ENCODE measurements at places on chromosomes 1 and 21.

DNA sequence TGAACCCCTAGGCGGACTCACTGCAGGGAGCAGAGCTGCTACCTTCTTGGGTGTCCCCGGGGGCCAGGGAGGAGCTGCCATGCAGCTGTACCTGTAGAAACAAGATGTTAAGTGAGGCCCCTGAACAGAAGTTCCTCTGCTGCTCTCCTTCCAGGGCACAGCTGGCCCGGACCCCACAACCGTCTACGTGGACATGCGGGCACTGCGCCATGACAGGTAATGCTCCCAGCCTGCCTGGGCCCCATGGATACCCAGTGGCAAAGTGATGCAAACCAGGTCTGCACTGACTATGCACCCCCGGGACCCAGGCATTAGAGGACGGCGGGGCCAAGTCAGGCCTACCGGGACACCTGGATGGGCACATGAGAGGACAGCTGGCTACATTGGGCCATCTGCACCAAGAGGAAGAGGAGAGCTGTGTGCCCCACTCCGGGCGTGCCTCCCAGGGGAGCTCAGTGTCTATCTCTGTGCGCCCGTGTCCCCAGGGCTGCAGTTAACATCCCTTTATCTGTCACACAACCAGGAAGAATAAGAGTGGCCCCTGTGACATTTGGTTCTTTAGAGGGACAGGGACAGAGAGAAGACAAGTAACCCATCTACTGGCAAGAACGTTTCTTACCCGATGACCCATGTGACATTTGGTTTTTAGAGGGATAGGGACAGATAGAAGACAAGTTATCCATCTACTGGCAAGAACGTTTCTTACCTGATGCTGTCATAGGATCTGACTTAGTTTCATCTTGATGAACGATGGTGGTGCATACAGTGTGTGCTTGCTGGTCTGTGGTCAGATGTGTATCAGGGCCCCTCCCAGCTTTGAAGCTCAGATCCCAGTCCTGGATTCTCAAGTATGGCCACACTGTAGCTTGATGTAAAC is 44.1 kb downstream of the S100B start:
- no peak for DNase-seq

GRCh38 chr1:76939050-76939816 is 72.0 kb downstream of the ST6GALNAC5 start:
- no peak for DNase-seq

GRCh38 chr1:180268556-180269075 is 38.6 kb downstream of the LHX4 start:
- no peak for DNase-seq

- DNase-seq = no peak
These were observed 12.8 kb upstream of the TMEM200B start for GRCh38 chr1:29136391-29136915.

- DNase-seq = no peak
These were observed 23.1 kb upstream of the SMAP2 start for GRCh38 chr1:40350391-40350790.

GRCh38 chr21:45478115-45478801 is 64.0 kb downstream of the SLC19A1 start:
- DNase-seq = peak; percentile 51

DNA sequence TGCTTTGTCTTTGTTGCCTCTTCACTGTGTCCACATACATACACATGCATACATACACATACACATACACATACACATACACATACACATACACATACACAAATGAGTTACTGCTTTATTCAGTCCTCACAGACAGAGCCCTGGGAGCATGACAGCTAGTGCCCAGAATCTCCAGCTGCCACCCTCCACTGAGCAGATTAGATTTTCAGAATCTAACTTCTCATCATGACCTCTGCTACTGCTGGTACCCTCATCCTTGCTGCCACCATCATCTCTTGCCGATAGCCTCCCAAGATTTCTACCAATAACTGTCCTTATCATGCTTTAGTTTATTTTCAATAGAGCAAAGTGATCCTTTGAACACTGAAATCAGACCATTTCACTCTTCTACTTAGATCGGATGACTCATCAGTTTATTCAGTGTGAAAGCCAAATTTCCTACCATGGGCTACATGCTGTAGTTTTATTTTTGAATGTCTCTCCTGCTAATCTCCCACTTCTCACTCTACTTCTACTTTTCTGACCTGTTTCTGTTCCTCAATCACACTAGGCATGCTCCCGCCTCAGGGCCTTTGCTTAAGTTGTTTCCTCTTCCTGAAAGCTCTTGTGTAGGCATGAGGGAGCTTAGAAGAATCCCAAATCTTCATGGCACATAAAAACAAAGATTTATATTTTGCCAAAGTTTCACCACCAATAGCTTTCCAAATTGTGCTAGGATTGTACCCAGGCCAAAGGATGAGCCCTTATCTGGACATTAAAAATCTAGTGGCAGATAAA is 43.0 kb downstream of the ATP6V1G3 start:
- no peak for DNase-seq

- DNase-seq = peak; percentile 25
These were observed 725 bp downstream of the SLC25A33 start for GRCh38 chr1:9539829-9540550.

DNA sequence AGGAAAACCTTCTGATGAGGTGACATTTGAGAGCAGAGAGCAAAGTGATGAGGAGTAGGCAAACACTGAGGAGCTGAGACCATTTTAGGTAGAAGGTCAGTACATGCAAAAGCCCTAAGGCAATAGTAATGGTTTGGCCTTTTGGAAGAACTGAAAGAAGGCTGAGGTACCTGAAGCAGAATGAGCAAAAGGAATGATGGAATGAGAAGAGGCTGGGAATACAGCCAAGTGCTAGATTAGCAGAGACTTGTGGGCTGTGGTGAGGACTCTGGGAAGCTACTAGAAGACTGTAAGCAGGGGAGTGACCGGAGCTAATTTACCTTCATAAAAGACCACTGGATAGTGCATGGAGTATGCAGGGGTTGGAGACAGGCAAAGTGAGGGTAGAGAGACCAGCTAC is 77.9 kb downstream of the GFI1 start:
- no peak for DNase-seq

DNA sequence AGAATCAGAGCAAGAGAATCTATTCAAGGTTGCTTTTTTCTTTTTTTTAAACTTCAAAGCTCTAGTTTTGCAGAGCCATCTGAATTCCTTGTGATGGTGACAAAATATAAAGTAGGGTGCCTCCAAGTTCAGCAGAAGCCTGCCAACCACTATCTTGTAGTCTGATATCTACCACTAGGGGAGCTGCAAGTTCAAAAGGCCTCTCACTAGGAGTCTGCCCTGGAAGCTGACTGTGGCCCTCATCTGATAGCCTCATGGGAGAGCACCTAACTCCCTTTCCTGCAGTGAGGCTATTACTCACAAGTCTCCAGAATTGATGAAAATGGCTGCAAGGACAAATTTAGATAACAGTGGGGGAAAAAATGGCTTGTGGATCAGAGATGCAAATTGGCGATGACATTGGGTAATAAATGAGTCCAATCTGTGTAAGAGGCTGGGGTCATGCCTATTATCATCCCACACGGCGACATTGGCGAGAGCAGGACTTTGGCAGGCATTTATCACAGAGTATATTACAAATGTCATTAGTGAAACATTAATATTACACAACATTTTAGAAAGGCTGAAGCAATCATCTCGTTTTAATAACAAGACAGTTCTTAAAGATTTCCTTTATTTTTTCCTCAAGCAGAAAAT is 10.7 kb upstream of the ZP4 start:
- no peak for DNase-seq

- DNase-seq = no peak
These were observed 10.3 kb downstream of the NFIA start for GRCh38 chr1:61092642-61093041.

GRCh38 chr1:235102993-235103411 is 25.6 kb downstream of the TOMM20 start:
- DNase-seq = no peak

DNA sequence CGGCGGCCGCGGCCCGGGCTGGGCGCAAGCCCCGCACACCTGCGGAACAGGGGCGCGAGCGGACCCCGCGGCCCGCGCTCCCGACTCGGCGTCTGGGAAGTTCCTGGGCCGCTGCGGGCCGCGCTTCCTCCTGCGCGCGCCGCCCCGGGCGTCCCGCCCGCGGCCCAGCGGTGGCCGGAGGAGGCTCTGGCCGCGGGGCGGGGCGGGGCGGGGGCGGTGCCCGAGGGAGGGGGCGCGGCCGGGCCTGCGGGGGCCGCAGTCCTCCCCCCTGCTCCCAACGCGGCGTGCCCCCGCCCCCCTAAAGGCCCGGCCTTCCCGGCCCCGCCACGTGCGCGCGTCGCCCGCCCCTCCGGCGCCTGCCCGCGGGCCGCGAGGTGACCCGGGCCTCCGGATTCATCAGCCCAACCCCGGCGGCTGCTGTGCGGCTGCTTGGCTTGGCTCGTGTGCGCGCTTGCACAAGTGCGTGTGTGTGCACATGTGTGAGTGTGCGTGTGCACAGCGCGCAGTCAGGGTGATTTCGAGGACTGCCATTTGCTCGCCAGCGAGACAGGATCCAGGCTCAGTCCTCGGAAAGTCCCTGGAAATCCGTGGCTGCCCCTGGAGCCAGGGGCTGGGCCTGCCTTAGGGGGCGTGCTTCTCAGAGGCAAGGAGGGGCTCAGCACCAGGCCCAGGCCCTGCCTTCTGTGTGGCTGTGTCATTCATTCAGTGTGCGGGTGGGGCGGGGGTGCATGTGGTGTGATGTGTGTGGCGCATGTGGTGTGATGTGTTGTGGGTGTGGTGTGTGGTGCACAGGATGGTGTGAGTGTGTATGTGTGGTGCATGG is at the start of gene C2CD2:
Gene C2CD2, minus strand, starts transcription at position 188 of the 823 bp plus-strand sequence. CDS start 370 bp downstream, outside the sequence.
- DNase-seq = no peak

- no peak for DNase-seq
These were observed 641.7 kb downstream of the AJAP1 start for GRCh38 chr1:5296095-5296494.

GRCh38 chr1:100799954-100800612 is 80.5 kb downstream of the VCAM1 start:
- DNase-seq = no peak

DNA sequence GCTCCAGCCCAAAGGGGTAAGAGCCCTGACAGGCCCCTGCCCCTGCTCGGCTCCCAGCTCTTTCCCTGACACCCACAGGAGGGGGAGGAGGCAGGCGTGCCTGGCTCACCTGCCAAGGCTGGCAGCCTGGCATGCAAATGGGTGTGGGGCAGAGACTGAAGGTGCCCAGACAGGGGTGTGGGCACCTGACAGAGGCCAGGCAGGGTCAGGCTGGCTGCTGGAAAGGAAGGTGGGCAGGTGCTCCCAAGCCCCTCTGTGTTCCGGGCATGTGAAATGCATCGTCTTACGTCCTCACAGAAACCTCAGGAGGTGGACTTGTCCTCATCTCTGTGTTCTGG is 19.4 kb upstream of the CASZ1 start:
- DNase-seq = no peak

GRCh38 chr1:113275691-113276090 is 114.6 kb upstream of the MAGI3 start:
- no peak for DNase-seq

Data from stimulated activated CD8-positive, alpha-beta memory T cell treated with anti-CD3 and anti-CD28 coated beads, Interleukin-15, amount 100 ng/mL, for 24 hours (primary cell).